ENCODE measurements at places on chromosomes 13 and 19.

- DNase-seq, result no peak
Measured at GRCh38 chr13:59846845-59847620, 316.7 kb downstream of the DIAPH3 start.

DNA sequence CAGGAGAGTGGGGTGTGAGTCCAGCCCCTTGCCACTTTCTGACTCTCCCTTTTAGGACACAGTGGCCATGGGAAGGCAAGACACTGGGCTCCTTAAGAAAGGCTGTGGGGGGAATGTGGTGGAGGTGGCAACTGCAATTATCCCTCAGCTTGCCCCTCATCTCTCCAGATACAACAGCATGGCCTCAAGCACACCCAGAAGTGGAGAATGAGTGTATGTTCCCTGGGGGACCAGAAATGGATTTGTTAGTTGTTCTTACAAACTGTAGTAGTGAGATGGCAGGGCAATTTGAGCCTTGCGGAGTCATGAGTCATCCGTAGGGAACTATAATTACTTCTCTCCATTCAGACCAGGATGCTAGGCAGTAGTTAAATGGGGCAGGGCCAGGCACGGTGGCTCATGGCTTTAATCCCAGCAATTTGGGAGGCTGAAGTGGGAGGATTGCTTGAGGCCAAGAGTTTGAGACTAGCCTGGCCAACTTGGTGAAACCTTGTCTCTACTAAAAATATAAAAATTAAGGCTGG, 25.6 kb upstream of the CXCL17 start:
- DNase-seq, result no peak

DNA sequence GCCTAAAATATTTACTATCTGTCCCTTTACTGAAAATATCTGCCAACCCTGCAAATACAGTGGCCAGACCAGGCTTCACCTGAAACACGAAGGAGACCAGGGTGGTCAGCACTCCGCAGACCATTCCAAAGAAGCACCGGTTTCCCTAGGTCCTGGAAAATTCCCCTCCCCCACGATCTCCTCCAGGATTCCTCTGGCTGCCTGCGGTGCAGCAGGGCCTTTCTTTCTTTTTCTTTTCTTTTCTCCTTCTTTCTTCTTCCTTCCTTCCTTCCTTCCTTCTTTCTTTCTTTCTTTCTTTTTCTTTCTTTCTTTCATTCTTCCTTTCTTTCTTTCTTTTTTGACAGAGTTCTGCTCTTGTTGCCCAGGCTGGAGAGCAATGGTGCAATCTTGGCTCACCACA, 152.7 kb downstream of the USP12 start:
- no peak for DNase-seq

DNA sequence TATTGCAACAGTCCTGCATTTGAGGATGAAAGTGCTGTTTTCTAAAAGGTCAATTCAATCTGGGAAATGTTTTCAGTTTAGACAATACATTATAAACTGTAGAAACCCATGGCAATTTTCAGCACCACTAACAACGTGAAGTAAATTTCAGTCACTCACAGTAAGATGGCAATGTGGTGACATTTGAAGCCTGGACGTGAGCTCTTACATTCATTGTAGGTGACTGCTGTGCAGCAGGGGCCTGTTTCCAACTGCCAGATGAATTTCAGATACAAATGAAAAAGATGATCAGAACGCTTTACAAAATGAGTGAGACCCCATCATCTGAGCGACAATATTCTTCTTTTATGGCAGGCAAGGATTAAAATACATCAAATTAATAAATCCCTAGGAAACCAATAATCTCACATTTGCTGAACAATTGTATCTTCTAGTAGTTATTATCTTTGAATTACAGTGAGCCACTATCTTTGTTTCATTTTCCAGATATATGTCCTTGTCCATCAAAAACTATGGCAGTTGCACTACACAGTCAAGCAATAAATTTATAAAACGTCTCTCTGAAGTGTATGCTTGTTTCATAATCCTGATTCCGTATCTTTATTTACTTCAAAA, 1816.8 kb downstream of the OLFM4 start:
- DNase-seq, result no peak

GRCh38 chr13:42043676-42044075, 4.8 kb upstream of the DGKH start:
- no peak for DNase-seq

DNA sequence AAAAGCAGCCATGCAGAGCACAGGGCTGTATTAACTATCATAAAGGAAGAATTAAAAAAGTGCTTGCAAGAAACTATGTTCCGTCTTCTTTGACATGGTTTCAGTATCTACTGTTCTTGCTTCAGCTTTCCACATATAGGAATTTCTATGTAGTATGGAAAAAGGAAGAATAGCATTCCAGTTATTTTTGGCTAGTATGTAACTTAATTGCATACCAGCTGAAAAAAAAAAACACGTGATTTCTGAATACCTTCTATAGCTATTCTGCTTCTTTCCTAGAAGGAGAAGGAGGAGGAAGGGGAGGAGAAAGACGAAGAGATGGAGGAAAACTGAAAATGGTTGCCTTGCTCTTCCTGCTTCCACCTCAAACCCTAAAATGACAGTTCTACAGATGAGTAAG, 619.0 kb downstream of the KCTD12 start:
- DNase-seq, result no peak

DNA sequence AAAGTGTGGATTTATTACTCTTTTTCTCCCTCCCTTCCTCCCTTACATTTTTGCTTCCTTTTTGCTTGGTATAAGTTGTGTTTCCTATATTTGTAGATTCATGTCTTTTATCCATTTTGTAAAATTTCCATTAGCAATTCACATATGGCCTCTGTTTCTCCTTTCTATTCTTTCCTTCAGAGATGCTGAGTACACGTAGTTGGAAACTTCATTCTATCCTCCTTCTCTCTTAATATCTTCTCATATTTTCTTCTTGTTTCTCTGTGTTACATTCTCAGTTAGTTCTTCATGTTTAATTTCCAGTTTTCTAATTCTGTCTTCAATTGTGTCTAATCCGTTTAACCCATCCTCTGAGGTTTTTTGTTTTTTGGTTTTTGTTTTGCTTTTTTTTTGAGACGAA, 188.9 kb downstream of the ZIC5 start:
- DNase-seq, result no peak

- DNase-seq, result no peak
Measured at GRCh38 chr13:111265701-111266035, 54.8 kb upstream of the TEX29 start.

- DNase-seq, result no peak
Measured at GRCh38 chr13:79432992-79433391, 26.9 kb upstream of the RBM26 start.

Measured in CD4-positive, alpha-beta T cell treated with Interleukin-10 for 1 hour (primary cell).